ENCODE measurements at places on chromosomes 7 and 10.

- DNase-seq = no peak
Measured at GRCh38 chr10:113087165-113088029, 137.3 kb downstream of the TCF7L2 start.

DNA sequence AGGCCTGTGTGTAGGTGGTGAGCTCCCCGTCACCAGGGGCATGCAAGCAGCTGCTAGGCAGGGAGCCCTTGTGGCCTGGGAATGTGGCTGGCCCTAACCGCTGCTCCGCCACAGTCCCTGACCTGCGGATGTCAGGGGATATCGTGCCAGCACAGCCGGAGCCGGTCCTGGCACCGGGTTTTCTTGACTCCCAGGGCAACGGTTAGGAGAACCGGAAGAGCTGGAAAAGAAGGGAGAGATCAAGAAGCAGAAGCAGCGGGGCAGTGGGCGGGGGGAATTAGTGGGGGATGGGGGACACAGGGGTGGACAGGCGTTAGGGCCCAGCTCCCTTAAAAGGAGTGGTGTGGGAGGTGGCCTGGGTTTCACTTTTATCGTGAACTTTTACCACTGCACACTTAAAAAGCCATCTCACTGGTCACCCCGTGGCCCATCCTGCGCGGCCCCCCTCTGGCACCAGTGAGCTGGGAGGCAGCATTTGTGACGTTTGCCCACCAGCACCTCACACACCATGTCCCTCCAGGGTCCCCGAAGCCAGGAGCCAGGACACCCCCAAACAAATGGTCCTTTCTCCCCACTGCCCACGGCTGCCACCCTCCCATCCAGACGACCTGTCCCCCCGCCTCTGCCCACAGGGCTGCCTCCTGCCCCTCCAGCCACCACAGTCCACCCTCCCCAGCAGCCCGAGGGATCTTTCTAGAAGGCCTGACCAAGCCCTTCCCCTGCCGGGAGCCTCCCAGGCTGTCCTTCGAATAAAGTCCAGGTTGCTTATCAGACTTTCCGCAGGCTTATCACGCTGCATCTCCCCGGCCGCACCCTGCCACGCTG, 1.8 kb upstream of the MICALL2 start:
- no peak for DNase-seq

DNA sequence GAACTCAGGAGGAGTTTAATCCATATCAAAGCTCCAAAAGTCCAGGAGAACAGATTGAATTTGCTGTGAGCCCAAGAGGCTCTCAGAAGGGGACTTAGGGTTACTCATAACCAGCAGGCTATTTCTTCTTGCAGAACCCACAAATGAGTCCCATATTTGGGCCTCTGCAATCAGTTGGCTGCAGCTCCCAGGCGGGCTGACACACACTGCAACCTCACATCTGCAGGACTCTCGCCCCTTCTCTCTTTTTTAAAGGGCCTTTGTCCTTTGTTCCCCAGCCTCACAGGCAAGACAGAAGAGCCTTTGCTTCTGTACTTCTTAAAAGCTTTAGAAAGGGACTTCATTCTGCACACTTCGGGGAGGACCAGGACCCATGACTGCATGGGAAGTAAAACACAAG, 26.7 kb downstream of the CREB3L2 start:
- DNase-seq = no peak

DNA sequence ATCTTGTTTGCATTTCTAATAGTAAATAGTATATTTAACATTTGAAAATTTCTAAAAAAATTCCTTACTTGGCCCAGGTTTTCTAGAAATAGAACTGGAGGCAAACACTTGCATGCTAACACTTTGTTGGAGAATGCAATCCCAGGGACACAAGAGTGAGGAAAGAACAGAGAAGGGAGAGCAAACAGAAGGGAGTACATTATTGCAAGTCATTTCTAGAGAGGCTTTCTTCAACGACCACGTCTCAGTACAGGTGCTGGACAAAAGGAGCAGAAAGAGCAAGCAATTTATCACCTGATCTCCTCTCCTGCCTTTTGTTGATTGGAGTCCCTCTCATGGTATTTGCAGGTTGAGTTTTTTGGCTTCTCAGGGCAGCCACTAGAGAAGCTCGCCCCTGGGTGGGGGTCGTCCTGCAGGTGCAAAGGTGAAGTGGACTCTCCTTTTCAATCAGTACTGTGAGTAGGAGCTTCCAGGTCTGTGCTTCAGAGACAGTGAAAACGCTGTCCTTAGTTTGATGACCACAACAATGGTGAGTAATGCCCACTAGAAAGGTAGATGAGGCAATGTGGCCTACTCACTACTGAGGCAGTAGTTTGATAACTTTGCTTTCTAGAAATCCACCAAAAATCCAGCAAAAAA, 5.2 kb downstream of the CPED1 start:
- no peak for DNase-seq

DNA sequence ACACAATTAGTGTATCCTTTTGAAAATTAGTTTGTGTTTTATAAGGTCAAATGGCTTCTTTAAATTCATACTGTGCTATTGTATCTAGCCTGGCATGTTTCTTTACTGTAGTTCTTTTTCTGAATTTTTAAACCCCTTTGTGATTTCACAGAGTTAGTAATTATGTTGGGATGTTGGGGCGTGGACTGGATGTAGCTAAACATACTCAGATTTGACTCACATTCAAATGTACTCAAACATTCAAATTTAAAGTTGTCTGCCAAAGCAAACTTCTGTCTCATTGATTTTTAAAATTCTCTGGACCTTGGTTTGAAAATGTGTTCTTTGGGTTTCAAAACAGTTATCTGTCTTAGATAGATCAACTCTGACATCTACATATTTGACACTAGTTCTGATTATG, 7.2 kb upstream of the NRP1 start:
- no peak for DNase-seq

DNA sequence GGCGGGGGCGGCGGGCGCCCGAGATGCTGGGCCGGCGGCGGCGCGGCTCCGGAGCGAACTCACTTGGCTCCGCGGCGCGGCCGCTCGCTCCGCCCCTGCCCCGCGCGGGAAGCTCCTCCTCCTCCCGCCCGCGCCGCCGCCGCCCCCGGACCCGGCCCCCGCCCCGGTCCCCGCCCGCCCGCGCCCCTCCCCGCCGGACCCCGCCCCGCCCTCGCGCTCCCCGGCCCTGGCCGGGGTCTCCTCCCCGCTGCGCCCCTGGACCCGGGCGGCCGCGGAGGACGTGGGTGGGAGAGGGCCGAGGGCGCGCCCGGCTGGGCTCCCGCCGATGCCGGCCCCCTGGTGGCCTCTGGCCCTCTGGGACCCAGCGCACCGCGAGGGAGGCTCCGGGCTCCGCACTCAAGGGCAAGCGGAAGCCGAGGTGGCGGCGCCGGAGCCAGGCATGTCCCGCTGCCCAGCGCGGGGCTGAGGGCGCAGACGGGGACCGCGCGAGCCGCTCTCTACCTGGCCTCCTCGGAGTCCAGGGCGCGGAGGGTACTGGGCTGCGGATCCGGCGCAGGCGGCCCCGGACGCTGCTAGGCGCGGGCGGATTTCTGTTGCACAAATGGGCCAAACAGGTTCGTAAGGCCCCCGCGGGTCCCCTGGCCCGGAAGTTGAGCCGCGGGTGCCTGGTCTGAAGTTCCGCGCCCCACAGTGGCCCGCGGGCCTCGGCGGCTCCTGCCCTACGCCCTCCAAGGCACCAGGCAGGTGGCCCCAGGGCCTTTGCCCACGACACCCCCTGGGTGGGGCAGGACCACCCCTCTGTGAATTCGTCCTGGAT, at the start of gene TCERG1L:
TCERG1L (minus strand) TSS at position 61 of the 817 bp plus-strand sequence. CDS start 86 bp downstream, outside the sequence.
- no peak for DNase-seq

- DNase-seq = no peak
Measured at GRCh38 chr10:964321-964987, 23.8 kb upstream of the GTPBP4 start.

- DNase-seq = no peak
Measured at GRCh38 chr7:96484845-96485244, 162.9 kb upstream of the SLC25A13 start.

GRCh38 chr7:23696916-23697441, 13.0 kb upstream of the STK31 start:
- no peak for DNase-seq

DNA sequence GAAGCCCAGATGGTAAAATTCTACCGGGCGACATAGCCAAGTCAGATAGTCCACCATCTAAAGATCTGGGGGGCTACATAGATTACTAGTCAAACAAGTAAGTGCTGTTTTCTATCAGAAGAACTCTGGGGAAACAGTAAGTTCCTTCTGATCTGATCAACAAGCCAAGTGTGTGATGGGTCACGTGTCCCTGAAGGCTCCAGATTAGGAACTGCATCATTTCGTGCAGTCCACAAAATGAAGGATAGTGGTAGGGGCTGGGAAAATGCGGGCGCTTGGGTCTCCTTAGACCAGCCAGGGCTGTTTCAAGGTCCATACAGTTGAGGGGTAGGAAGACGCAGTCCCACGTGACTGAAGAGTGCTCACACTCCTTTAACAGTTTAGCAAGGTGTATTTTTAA, 1.8 kb upstream of the CHN2 start:
- no peak for DNase-seq

GRCh38 chr10:116771959-116772585, 29.7 kb upstream of the HSPA12A start:
- DNase-seq = no peak

DNA sequence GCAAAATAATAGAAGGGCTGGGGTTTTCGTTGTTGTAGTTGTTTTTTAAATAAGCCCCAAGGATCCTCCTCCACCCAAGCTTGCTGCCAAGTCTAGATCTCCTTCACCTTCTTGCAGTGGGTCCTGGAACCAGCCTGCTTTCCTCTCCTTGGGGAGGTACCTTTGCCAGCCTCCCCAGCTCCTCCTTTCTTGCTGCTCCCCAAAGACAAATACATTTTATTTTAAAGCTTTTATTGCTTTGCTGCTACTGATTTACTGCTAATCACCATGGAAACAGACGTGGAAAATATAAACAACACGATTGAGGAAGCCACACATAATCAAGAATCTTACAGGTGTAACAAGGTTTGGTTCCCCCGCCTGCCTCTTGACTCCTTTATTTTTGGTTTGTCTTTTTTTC, 17.4 kb upstream of the SLF2 start:
- DNase-seq = no peak

DNA sequence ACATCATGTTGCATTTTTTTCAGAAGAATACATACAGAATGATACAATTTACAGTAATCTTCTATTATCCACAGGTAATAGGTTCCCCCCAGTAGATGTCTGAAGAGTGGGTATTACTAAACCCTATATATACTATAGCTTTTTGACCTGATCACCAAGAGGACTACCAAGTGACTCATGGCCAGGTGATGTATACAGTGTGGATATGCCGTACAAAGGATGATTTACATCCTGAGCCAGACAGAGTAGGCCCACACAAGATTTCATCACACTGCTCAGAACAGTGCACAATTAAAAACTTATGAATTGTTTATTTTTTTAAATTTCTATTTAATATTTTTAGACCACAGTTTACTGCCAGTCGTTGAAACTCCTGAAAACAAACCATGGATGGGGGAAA, 70.6 kb downstream of the STEAP1B start:
- DNase-seq = no peak

DNA sequence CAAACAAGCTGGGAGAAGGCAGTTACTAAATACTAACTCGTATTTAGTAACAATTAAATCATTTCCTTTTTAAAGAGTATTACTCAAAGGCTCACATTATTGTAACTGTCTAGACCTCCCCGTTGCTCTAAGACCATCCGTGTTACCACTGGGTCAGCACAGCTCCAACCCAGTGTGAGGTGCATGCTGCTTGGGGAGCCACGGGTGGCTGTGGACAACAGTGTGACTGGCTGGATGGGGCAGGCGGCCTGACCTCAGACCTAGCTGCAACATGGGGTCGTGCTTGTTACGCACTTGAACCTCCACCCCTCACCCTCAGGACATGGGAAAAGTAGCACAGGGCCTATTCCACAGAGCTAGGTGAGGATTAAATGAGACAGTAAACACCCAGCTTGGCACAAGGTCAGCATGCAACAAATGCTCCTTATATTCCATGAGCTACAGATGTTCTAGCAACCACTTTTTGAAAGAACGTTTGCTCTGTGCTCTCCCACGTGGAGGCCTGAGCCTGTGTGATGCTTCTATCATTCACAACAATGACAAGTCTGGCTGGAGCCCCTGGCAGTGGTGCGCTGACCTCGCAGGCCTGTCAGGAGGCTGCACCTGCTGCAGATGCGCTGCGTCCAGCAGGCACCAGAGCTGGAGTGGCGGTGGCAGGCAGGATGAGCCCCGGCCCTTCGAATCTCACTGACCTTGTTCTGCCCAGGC, 135.7 kb downstream of the PKD1L1 start:
- no peak for DNase-seq

DNA sequence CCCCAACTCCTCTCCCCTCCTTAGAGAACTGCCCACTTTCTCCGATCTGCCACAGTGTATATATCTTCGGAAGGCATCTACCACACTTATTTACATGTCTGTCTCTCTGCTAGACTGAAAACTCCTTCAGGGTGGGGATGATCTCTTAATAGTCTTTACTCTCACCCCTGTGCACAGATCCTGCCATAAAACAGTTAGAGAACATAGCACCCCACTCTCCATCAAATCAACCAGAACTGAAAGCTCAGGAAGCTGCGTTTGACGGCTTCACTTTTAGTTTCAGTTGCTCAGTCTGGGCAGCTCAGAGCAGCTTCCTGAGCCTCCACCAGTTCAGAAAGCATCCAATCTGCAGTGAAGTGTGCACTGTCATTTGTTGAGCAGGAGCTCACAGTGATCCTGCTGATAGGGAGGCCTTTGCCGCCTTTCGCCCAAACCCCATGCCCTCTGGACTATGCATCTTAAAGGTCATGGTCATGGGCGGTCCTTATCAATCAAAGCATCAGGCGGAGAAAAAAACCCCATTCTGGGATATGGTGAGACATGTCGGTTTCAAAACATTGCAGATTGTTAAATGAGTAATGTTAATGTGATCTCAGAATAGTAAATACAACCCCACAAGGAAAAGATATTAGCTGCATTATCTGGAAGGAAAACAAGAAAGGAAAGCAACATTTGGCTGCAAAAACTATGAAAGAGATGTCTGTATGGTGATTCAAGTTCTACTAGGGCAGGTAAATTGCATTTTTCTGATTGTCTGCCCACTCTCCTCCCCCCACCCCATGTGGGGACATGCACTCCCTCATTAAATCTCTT, 167.1 kb upstream of the ADO start:
- DNase-seq = no peak

- DNase-seq = no peak
Measured at GRCh38 chr10:104043185-104043830, 42.4 kb downstream of the COL17A1 start.

- no peak for DNase-seq
Measured at GRCh38 chr7:3549601-3550000, 248.5 kb downstream of the SDK1 start.

DNA sequence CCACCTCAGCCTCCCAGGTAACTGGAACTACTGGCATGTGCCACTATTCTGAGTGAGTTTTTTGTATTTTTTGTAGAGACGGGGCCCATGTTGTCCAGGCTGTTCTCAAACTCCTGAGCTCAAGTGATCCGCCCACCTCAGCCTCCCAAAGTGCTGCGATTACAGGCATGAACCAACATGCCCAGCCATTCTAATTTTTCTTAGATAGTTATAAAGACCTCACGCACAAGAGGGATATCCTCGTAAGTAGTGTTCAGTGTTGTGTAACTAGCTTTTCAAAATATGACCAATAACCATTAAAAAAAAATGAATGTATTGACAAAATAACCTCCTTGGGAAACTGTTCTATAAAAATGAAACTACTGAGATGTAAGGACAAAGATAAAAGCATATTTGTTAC, 90.5 kb upstream of the FERD3L start:
- DNase-seq = no peak

- no peak for DNase-seq
Measured at GRCh38 chr7:150404172-150404804, 25.2 kb downstream of the ZNF775 start.

GRCh38 chr7:24595671-24596418, 22.6 kb downstream of the PALS2 start:
- DNase-seq = no peak

All from NCI-H1417 treated with DMSO at 0.1 percent for 48 hours (cell line).